ENCODE measurements at places on chromosomes 5 and 9. TPM values are rescaled to one million over a fixed set of nuclear protein-coding genes. Genes with fewer than 3 reads are reported as not detected.

DNA sequence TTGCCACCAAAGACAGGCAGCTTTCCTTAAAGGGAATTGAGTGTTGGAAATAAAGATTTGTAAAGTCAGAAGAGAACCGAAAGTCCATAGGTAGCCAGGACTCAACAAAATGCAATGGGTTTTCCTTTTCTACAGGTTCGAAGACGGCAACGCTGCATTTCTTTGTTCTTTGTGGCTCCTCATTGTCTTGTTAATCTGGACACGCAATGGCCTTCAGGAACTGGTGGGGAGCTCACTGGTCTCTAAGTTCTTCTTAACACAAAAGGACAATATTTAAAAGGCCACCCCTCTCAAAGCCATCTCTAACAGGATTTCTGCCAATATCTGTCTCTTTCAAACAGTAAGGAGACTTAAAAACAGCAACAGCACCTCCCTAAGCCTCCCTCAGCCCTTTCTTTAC is 170.6 kb downstream of the RMI1 start:
- H3K36me3 ChIP-seq = no peaks in the 10 kb centered on the region
- H3K27me3 ChIP-seq = no peaks in the 10 kb centered on the region
- no peak for DNase-seq
- H3K4me3 ChIP-seq = no peak overlapping the region
- no peaks in the 10 kb centered on the region for H3K4me1 ChIP-seq
- no peak overlapping the region for H3K27ac ChIP-seq

- DNase-seq = no peak
- no peaks in the 10 kb centered on the region for H3K4me1 ChIP-seq
- no peaks in the 10 kb centered on the region for H3K36me3 ChIP-seq
- H3K27me3 ChIP-seq = no peaks in the 10 kb centered on the region
- no peak overlapping the region for H3K27ac ChIP-seq
These were observed 12.7 kb downstream of the PLK2 start for GRCh38 chr5:58447226-58447625.

DNA sequence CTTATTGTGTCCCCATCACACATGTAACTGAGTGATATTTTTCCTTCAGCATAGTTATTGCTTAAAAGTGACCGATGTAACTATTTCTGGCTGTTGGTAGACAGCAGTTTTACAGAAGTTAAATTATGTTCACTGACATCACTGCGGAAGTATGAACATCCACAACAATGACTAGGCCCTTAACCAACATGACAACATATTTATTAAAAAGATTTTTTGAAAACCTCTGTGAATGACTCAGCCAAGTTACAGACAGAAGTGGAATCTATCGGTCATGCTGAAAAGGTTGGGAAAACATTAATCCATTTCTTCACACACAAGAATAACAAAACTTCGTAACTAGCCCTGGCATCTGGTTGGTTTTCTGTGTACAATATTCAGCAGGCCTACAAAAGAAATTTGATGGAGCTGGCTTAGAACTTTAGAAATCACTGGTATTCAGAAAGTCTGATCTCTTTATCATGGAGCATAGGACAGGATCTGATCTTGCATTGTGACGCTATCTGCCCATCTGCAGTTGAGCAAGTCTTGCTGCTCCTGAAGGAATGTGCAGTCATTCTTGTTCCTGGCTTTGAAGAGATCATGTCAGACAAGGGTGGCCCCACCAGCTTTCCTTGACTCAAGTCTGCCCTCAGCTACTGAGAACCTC is 6.5 kb downstream of the GLIS3 start:
- no peaks in the 10 kb centered on the region for H3K27me3 ChIP-seq
- DNase-seq = no peak
- H3K27ac ChIP-seq = peak overlapping the region; percentile 67
- peaks cover 19% of the 10 kb centered on the region for H3K4me1 ChIP-seq
- no peak overlapping the region for H3K4me3 ChIP-seq

DNA sequence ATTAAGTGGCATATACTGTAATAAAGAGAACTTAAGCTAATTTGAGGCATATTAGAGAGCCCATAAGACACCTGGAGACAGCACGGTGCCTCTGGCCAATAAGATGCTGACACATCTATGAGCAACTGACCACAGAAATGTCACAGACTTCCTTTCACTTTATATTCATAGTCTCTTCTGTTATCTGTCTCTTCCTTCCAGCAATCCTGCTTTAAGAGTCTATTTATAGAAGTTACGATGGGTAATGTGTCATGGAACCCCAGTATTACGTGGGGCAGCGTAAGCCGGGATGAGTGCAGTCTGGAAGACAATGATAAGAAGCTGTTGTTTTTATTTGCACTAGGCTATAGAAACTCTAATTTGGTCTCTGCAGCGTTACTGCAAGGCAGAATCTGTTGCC is 136.8 kb downstream of the CFAP90 start:
- no peak for DNase-seq
- H3K36me3 ChIP-seq = no peaks in the 10 kb centered on the region
- no peak overlapping the region for H3K4me3 ChIP-seq
- H3K27ac ChIP-seq = no peak overlapping the region
- no peaks in the 10 kb centered on the region for H3K4me1 ChIP-seq

GRCh38 chr5:133234911-133235310 is 183.1 kb downstream of the HSPA4 start:
- H3K27ac ChIP-seq = no peak overlapping the region
- H3K4me3 ChIP-seq = no peak overlapping the region
- no peak for DNase-seq
- no peaks in the 10 kb centered on the region for H3K27me3 ChIP-seq
- H3K36me3 ChIP-seq = no peaks in the 10 kb centered on the region
- no peaks in the 10 kb centered on the region for H3K4me1 ChIP-seq

DNA sequence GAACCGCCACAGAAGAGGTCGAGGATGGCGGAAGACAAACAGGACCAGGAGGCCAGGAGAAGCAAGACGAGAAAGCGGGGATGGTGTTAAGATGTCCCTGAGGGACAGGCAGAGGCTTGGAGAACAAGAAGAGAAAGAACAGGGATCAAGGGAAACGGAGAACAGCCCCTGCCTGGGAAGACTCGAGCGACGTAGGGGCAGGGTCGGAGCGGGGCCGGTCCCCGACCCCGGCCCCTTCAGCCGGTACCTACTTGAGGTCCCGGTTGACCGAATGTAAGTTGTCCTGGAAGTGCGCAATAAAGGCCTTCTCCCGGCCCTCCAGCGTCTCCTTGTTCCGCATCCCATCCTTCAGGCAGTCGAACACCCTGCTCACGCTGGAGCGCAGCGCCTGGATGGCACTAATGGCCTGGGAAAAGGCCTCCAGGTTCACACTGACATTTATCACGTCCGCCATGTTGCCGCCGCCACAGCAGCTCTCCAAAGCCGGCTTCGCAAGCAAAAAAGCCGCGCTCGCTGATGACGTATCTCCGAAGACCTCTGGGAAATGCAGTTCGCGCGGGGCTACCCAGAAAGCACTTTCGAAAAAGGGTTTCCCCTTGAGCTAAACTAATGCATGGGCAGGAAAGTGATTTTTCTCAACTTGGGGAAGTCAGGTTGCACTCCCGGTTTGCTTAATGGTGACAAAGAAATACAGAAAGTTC is at the start of gene MED27:
TSS of gene MED27 (minus strand) at position 477 of the 701 bp plus-strand sequence. CDS start at position 454, 23 bp downstream.
- DNase-seq = peak; percentile 94
- H3K4me3 ChIP-seq = peak within 1 kb of the TSS; percentile 50
- no peaks in the 10 kb centered on the region for H3K27me3 ChIP-seq
- H3K36me3 ChIP-seq = no peaks in the 10 kb centered on the region
- H3K27ac ChIP-seq = peak within 1 kb of the TSS; percentile 27

Gene SEC61B
- total RNA-seq = 191 TPM

Gene MYO10
- 47.3 TPM for total RNA-seq

DNA sequence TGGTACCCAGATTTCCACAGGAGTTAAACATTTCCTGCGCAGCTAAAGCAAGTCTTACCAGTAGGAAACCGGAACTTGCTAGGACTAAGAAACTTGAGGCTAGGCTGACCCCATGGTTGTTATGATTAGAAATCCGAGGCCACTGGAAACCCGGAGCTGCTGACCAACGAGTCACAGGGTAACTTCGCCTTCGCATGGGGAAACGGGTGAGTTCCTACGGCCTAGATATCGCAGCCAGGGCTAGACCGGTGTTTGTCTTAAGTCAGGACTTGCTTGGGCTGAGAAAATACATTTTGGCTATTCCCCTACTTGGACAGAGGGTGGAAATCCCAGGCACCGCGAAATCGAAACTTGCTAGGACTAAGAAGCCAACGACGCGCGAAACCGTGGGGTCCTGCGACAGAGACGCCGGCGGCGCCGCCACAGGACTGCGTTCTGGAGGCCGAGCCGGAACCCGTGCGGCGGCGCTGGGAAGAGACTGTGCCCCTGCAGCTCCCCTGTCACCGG is 1.6 kb upstream of the ANXA2R start:
- peaks cover 23% of the 10 kb centered on the region for H3K27me3 ChIP-seq
- peak overlapping the region; percentile 37 for H3K4me3 ChIP-seq
- DNase-seq = peak; percentile 61

GRCh38 chr9:36772449-36773403 is 200.0 kb downstream of the MELK start:
- no peaks in the 10 kb centered on the region for H3K4me1 ChIP-seq
- no peaks in the 10 kb centered on the region for H3K36me3 ChIP-seq
- no peak overlapping the region for H3K27ac ChIP-seq
- DNase-seq = no peak
- no peaks in the 10 kb centered on the region for H3K27me3 ChIP-seq
- no peak overlapping the region for H3K4me3 ChIP-seq

- H3K4me3 ChIP-seq = no peak overlapping the region
- H3K27ac ChIP-seq = no peak overlapping the region
- no peaks in the 10 kb centered on the region for H3K4me1 ChIP-seq
These were observed 43.3 kb downstream of the PRELID2 start for GRCh38 chr5:145791866-145792265.

DNA sequence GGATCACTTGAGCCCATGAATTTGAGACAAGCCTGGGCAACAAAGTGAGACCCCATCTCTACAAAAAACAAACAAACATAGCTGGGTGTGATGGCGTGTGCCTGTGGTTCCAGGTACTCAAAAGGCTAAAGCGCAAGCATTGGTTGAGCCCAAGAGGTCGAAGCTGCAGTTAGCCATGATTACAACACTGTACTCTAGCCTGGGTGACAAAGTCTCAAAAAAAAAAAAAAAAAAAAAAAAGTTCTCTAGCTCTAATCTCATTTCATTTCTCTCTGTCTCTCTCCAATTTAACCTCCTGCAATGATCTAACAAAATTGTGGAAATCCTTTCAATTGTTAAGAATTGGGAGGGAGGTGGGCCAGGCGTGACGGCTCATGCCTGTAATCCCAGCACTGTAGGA is 33.3 kb downstream of the LPAR1 start:
- no peaks in the 10 kb centered on the region for H3K27me3 ChIP-seq
- no peaks in the 10 kb centered on the region for H3K36me3 ChIP-seq
- H3K4me3 ChIP-seq = no peak overlapping the region
- peaks cover 6% of the 10 kb centered on the region for H3K4me1 ChIP-seq

- no peak overlapping the region for H3K27ac ChIP-seq
- no peak overlapping the region for H3K4me3 ChIP-seq
- H3K36me3 ChIP-seq = no peaks in the 10 kb centered on the region
- H3K4me1 ChIP-seq = no peaks in the 10 kb centered on the region
- H3K27me3 ChIP-seq = no peaks in the 10 kb centered on the region
These were observed 4.3 kb upstream of the SLC22A5 start for GRCh38 chr5:132365213-132365612.

- H3K36me3 ChIP-seq = no peaks in the 10 kb centered on the region
- DNase-seq = no peak
- no peak overlapping the region for H3K27ac ChIP-seq
- H3K27me3 ChIP-seq = no peaks in the 10 kb centered on the region
- no peaks in the 10 kb centered on the region for H3K4me1 ChIP-seq
These were observed 137.7 kb upstream of the NMUR2 start for GRCh38 chr5:152542741-152543140.

DNA sequence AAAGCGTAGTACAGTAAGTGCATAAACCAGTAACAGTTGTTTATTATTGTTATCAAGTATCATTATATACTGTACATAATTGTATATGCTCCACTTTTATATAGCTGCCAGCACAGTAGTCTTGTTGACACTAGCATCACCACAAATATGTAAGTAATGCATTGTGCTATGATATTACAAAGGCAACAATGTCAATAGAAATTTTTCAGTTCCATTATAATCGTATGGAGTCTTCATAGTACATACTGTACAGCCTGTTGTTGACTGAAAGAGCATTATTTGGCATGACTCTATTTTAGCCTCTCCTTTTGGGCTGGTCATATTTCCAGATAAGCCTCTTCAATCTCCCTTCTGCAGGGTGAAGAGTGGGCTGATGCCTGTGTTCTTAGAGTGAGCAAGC is 40.4 kb downstream of the CFAP95 start:
- no peak for DNase-seq
- H3K36me3 ChIP-seq = no peaks in the 10 kb centered on the region
- no peak overlapping the region for H3K27ac ChIP-seq
- H3K4me1 ChIP-seq = no peaks in the 10 kb centered on the region
- no peaks in the 10 kb centered on the region for H3K27me3 ChIP-seq

GRCh38 chr9:87898151-87898550 is 15.5 kb downstream of the SPATA31E1 start:
- no peaks in the 10 kb centered on the region for H3K4me1 ChIP-seq
- H3K27ac ChIP-seq = no peak overlapping the region
- no peak for DNase-seq
- no peaks in the 10 kb centered on the region for H3K36me3 ChIP-seq
- H3K27me3 ChIP-seq = no peaks in the 10 kb centered on the region
- no peak overlapping the region for H3K4me3 ChIP-seq

Gene SLC46A2
- not detected for total RNA-seq

- H3K4me1 ChIP-seq = no peaks in the 10 kb centered on the region
- no peak for DNase-seq
- H3K27me3 ChIP-seq = no peaks in the 10 kb centered on the region
These were observed 255.9 kb downstream of the GABRG2 start for GRCh38 chr5:162323466-162323865.

Gene TAF11L5
- total RNA-seq = not detected

DNA sequence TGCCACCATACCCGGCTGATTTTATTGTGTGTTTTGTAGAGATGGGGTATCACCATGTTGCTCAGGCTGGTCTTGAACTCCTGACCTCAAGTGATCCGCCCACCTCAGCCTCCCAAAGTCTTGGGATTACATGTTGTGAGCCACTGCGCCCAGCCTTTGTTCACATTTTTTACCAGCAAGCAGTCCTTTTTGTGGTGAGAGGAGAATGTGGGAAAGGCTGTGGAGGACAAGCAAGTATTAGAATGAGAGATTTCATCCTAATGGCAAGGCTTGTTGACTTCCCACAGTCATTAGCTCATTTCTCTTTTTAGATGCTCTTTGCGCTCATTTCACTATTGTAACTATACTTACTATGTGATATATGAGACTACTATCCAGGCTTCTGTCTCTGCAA is 6.1 kb downstream of the IL31RA start:
- no peak overlapping the region for H3K4me3 ChIP-seq
- H3K4me1 ChIP-seq = no peaks in the 10 kb centered on the region
- H3K27ac ChIP-seq = no peak overlapping the region

All from pancreas (tissue), 10 donors.